SW 1271 (cell line): ENCODE measurements at places on chromosomes 2 and 18.
A peak's percentile ranks its signal among the peaks of the same experiment; 100 is the strongest.

GRCh38 chr18:42670860-42671259 lies 444.6 kb downstream of the RIT2 start:
- DNase-seq: no peak

GRCh38 chr2:222033541-222033940 lies 265.3 kb downstream of the PAX3 start:
- no peak for DNase-seq

GRCh38 chr2:2253172-2254016 lies 77.7 kb downstream of the MYT1L start:
- DNase-seq: no peak

- DNase-seq: no peak
Observed at GRCh38 chr18:32366586-32367538, 103.8 kb downstream of the GAREM1 start.

DNA sequence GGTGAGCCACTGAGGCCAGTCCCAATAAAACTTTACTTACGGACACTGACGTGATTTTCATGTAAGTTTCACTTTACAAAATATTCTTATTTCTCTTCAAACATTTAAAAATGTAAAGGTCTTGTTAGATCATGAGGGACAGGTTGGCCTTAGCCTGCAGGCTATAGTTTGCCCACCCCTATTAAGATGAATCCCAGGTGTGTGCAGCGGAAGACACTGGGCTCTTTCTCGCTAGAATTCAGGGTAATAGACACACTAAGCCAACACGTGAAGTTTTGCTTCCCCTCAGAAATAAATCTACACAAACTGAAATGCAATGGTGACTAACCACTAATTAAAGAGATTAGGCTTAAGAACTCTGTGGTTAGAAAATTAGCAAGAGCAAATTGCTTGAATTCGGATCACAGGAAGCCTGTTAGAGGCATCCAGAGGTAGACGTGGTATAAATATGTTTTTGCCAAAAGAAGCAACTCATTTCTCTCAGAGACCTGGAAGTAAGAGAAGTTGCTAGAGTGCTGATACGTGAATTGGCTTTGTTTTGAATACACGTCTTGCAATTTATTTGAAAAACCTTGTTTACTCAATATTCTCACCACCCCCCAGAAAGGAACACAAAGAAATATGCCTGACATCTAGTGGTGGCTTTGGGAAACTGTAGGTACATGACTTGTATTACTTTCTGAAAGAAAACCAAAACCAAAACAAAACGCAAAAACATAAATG lies 151.6 kb downstream of the DTNB start:
- peak; percentile 48 for DNase-seq
